ENCODE measurements at places on chromosomes 2 and 18.

GRCh38 chr2:240568678-240569522 lies 616 bp downstream of the RNPEPL1 start:
- DNase-seq = no peak

- no peak for DNase-seq
Measured at GRCh38 chr2:135863233-135863632, 13.0 kb downstream of the MCM6 start.

DNA sequence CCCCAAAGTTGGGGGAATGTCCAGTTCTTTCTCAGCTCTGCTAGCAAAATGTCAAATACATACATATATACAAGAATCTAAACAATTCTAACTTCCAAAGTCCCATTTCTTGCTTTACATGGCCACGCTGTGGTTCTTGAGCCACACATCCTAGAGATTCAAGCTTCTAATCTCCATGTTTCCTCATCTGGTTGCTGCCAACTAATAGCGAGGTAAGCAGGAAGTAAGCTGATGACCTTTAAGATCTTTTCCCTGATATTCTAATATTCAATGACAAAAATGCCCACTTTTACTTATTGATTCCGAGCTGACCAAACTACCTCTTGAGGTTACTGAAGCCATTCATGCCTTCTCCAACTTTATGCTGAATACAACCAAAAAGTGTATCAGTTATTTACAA lies 3.3 kb downstream of the VPS54 start:
- DNase-seq = no peak

DNA sequence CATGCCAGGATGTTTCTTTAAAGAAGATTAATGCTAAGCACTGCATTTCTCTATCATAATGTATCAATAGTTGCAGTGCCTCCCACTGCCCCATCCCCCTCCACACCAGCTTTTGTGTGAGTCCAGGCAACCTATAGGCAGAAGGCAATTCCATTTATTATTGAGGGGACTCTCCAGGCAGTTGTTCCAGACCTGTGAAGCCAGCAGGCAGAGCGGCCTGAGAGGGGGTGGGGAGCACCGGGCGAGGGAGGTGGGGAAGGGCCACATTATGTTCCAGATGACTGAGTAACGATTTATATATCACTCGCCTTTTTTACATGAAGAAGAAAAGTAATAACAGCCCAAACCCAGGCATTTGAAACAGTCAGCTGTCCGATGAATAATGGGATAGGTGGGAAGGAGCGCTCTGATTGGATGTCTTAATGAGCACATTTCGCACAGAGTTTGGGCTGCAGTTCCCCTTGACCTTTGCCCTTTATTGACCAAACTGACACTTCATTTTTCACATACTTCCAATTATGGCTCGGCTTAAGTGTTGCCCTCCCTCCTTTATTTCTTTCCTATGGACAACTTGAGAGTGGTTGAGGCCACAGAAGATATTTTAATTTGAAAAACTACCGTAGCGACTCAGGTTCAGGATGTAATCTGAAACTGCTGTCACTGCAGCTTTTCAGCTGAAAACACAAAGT lies 34.4 kb downstream of the MEIS1 start:
- DNase-seq = no peak

DNA sequence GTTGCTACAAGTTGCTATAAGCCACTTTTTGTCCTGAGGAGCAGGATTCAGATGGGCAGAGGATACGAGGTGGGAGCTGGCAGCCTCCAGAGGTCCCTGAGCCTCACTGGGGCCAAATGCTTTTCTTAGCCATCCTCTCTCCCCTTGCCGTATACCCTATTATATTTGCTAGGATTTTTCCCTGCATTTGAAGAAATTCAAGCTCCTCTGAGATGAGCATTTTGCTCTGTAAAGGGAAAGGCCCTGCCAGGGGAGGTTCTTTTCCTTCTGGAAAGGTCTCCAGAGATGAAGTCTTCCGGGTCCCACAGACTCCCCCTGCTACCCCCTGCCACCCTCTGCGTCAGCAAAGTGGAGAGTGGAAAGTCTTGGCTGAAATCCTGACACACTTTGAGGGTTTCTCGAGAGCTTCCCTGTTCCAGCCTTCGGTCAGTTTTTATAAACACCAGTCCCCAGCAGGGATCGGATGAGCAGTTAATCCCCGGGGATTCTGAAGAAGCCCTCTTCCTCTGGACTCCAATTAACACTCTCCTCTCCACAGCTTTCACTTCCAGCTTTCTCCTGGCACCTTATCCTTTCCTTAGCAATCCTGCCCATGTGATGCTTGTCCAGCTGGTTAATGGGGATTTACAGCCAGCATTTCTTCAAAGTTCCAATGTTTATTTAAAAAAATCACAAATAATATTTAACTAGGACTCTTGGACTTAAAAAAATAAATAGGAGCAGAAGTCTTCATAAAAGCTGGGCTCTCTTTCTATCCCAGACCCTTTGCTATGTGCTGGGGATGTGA lies 13.1 kb downstream of the CYRIA start:
- no peak for DNase-seq

DNA sequence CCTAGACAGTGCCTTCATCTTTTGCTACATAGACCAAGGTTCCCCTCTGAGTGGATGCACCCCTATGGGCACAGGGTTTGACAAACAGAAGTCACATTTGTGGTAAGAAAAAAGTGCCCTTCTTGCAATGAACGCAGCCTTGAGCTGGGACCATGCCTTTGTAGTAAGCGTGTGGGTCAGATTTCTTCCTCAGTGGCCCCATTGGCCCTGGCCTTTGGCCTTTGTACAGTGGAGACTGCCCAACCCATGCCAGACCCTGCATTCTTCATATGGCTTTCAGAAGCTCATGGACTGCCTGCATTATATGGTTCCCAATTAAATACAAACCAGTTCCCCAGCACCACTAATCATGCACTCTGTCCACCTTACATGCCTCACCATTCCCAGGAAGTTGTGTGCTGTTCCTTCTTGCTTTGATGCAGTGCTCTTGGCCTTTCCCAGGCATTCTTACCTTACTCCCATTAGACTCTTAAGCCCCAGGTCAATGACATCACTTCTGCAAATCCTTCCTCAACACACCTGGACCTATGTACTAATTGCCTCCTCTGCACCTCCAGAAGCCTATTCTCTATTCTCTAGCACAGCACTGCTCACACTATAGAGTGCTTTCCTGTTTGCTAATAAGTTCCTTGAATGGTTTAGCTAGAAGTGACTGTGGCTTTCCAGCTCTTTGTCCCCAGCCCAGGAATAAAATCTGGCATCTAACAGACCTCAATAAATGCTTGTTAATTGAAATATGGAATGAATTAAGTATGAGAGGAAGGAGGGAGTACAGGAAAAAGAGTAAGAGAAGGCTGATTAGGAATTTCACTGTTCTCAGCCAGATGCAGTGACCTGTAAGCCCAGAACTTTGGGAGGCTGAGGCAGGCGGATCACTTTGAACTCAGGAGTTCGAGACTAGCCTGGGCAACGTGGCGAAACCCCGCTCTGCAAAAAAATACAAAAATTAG lies 60.2 kb downstream of the TMEM247 start:
- DNase-seq = no peak

DNA sequence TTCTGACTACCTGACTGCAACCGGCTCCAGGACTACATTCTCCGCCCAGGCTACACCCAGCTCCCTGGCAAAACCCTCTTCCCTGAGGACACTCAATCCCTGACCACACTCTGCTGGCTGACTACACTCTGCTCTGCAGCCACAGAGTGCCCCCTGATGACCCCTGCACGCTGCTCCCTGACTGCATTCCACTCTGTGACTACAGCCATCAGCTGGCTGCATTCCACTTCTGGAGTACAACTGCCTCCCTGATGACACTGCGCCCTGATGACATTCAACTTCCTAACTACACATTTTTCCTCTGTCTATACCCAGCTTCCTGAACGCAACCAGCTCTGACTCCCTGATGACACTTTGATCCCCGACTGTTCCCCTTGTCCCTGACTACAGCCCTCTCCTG lies 71.3 kb upstream of the NRXN1 start:
- DNase-seq = no peak

DNA sequence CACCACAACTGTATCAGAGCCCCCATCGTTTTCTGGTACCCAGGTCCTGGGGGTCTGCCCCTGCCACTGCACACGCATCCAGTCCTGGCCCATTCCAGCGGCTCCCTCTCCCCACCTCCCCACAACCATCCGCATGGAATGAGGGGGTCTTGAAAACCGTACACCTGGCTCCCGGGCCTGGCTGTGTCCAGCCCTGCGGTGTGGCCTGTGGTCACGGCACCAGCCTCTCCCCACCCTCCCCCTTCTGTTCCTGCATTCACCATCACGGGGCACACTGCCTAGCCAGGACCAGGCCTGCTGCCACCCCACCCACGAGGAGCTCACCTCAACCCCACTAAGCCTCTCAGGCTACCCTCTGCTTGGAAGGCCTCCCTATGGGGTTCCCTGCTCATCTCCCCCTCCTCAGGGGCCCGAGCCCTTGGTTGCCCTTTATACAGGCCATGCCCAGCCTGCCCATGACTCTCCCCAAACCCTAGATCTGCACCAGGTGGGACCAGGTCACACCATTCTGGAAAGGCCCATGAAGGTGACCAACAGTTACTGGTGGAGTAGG lies 11.4 kb downstream of the GPR35 start:
- no peak for DNase-seq

GRCh38 chr18:9736286-9736835 lies 28.3 kb downstream of the RAB31 start:
- DNase-seq = no peak

- DNase-seq = no peak
Measured at GRCh38 chr2:237326266-237327171, 87.4 kb downstream of the COL6A3 start.

- DNase-seq = no peak
Measured at GRCh38 chr2:84940831-84941412, 30.0 kb upstream of the KCMF1 start.

DNA sequence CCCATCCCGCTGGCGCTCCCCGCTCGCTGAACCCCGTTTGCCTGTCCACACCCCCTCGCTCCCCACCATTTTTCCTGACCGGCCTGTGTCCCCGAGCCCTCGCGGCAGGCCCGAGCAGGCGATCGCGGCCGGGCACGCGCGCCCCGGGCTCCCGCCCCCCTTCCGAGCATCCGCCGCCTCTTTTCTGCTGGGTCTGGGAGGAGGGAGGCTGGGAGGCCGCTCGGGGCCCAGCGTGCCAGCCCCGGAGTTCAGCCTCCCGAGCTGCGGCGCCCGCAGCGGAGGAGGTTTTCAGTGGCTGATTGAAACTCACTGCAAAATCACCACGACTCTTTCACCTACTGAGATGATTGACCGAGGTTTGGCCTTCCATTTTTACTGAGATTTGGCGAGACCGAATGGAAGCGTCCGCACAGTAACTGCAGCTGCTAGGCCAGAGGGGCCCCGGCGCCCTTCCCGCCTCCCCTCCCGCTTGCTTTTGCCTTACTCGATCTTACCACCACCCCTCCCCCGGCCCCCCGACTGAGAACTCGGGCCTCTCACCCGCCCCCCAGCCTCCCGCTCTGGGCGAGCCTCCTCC lies 4.8 kb downstream of the SOX11 start:
- DNase-seq = no peak

DNA sequence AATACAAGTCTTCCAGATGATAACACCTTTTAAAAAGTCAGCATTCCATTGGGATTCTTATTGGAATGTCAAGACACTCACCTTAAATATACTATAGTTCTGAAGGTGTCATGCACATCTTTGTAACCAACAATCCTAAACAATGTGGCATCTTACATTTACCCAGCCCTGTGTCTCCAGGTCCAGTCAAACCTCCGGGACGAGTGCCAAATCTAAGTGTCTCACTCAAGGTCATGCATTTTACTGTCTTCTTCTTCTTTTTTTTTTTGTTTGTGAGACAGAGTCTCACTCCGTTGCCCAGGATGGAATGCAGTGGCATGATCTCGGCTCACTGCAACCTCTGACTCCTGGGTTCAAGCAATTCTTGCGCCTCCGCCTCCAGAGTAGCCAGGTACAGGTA lies 206.9 kb upstream of the FAM98A start:
- no peak for DNase-seq

GRCh38 chr2:126835831-126836230 lies 62.9 kb upstream of the TEX51 start:
- no peak for DNase-seq

- DNase-seq = no peak
Measured at GRCh38 chr2:24245986-24246776, 71.3 kb downstream of the FAM228A start.

DNA sequence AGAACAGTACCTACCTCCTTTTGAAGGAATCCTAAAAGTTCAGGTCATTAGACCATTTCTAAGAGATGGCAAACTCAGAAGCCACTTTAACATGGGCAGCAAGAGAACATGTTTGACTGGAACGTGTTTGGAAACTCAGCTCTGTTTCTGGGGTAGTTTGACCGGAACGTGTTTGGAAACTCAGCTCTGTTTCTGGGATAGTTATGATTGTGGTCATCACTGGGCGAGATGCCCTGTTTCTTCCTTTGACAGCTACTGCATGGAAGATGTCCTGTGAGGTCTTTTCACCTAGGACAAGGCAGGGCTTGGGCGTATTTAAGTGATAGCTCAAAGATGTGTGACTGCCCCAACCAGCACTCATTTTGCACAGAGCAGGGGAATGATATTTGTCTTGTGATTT lies 19.9 kb upstream of the SERPINB13 start:
- no peak for DNase-seq

DNA sequence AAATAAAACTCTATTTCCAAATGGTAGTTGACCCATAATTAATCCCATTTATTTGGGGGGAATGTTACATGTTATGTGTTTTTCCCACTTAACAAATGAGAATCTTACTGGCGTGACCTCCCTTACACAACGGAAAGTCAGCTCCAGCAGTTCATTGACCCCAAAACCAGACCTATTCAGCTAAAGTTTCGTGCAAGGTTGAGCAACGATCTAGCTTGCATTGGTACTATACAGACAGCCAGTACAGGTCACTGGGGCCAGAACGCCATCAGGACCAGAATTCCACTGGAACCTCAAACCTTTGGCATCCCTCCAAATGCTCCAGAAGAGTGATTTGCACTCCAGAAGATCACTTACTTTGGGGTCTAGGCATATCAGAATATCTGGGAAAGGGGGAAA lies 6.8 kb upstream of the CTAGE1 start:
- no peak for DNase-seq

DNA sequence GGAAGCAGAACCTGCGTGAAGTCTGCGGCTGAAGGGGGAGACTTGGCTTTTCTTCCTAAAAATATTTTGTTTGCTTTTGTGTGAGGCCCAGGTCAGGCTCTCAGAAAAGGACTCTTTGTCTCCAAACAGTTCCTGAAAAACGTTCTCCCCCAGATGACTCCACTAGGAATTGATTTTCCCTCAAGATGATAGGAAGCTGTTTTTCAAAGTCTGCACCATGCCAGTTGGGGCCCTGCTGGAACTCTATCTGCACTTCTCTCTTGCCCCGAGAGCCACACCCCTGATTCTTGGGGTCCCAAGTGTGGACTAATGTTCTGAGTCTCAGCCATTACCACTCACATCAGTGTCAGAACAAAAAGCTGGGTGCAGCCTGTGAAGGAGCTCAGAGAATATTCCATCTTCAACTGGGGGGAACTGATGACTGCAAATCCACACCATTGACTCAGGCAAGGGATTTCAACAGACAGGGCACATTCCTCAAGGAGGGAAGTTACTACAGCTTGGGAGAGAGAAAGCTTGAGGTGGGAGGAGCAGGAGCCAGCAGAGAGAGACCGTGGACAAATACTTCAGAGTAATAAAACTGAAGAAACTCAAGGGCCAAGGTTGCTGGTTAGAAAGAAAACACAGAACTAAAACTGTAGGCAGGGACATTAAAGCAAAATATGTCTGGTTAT lies 768.3 kb downstream of the RNF144A start:
- no peak for DNase-seq

All from glomerular endothelial cell (primary cell).